ENCODE measurements at places on chromosomes 16 and 17. TPM values are rescaled to one million over a fixed set of nuclear protein-coding genes. Genes with fewer than 3 reads are reported as not detected.

- no peaks in the 10 kb centered on the region for H3K27me3 ChIP-seq
- no peak overlapping the region for H3K4me3 ChIP-seq
These were observed 43.6 kb downstream of the NFATC3 start for GRCh38 chr16:68128577-68129305.

GRCh38 chr16:13150181-13150885, 248.9 kb downstream of the SHISA9 start:
- no peak for DNase-seq
- peaks cover 11% of the 10 kb centered on the region for H3K27me3 ChIP-seq
- no peaks in the 10 kb centered on the region for H3K36me3 ChIP-seq

GRCh38 chr16:3816326-3816725, 64.2 kb downstream of the CREBBP start:
- no peak overlapping the region for H3K27ac ChIP-seq
- H3K4me1 ChIP-seq: peaks cover 71% of the 10 kb centered on the region
- no peak overlapping the region for H3K4me3 ChIP-seq
- H3K36me3 ChIP-seq: peaks cover 5% of the 10 kb centered on the region

Gene CYTH1
- total RNA-seq: 88.9 TPM

DNA sequence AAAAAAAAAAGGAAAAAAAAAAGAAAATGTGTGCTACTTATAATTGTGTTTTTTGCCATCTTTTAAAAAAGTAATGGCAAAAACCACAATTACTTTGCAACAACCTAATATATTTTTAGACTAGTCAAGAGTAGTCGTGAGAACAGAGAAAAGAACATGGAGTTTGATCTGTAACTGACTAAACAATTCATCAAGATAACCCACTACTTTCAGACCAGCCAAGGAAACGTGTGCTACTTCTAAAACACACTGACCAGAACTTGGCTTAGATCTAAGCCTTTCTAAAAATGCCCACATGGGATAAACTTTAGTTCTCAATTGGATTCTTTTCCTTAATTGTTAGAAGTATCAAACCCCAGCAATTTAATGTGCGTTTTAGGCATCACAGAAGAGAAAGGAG, 616 bp downstream of the PECAM1 start:
- H3K27ac ChIP-seq: peak overlapping the region; percentile 95
- H3K36me3 ChIP-seq: peaks cover 74% of the 10 kb centered on the region
- no peaks in the 10 kb centered on the region for H3K27me3 ChIP-seq
- no peak for DNase-seq
- H3K4me3 ChIP-seq: peak overlapping the region; percentile 75

Data from activated naive CD8-positive, alpha-beta T cell treated with anti-CD3 and anti-CD28 coated beads for 36 hours (primary cell).